ENCODE measurements at places on chromosomes 13 and 19. TPM values are rescaled to one million over a fixed set of nuclear protein-coding genes. Genes with fewer than 3 reads are reported as not detected.

GRCh38 chr19:34096020-34096915 is 76.0 kb upstream of the LSM14A start:
- DNase-seq: no peak

DNA sequence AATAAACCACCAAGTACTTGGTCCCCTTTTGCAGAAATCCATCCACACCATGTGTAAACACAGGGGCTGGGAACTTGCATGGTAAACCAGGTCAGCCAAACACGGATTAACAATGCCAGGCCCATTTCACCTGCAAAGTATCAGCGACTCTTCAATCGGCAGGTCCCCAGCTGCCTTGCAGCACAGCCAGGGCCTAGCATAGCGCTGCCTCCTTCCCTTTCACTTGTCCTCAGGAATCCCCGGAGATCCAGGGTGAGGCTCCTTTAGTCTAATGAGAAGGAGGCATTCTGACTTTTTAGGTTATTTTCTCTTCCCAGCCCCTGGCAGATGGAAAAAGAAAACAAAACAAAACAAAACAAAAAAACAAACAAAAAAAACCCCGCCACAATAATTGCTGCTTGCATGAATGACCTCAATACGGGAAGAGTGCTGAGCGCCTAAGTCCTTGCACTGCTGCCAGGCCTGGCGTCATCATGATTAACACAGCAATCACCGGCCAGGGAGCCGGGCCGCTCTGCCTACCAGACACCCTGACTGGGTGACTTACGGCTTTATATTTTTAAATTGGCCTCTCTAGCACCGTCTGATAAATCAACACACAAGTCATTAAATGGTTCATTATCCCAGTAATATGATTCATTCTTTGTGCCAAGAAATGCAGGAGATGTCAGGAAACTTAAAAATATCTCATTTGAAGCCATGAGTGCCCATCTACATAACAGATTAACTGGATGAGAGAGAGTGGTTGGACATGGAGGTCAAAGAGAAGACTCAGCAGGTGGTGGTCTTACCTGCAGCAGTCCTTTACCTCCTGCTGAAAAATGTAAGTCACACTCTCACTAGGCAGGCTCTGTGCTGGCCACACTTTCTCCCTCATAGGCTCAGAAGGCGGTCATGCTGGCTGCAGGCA is 692.7 kb downstream of the UQCRFS1 start:
- DNase-seq: peak; percentile 93

DNA sequence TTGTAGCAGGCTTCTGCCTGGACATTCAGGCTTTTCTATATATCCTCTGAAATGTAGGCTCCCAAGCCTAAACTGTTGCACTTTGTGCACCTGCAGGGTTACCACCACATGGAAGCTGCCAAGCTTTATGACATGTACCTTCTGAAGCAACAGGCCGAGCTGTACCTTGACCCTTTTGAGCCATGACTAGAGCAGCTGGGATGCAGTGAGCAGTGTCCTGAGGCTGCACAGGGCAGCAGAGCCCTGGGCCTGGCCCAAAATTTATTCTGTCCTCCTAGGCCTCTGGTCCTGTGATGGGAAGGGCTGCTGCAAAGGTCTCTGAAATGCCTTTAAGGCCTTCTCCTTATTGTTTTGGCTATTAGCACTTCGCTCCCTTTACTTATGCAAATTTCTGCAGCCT is 23.5 kb upstream of the CD177 start:
- DNase-seq: no peak

GRCh38 chr19:4649392-4650047 is 10.2 kb downstream of the TNFAIP8L1 start:
- no peak for DNase-seq

DNA sequence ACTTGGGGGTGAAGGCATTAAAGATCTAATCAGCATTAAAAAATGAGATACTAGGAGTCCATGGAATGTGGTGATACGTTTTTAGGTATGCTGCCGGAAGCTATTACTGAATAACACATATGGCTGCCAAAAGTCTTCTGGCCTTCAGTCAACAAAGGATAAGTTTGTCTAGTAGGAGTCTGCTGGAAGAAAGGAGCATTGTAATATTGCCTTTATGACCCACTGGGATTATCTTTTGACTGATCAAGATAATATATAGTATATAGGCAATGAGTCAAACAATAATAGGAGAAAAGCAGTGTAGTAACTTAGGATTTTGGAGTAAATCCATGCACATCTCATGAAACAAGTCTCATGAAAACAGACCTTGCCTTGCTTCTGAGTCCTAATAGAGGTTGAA is 295.4 kb downstream of the SLITRK6 start:
- peak; percentile 42 for DNase-seq

DNA sequence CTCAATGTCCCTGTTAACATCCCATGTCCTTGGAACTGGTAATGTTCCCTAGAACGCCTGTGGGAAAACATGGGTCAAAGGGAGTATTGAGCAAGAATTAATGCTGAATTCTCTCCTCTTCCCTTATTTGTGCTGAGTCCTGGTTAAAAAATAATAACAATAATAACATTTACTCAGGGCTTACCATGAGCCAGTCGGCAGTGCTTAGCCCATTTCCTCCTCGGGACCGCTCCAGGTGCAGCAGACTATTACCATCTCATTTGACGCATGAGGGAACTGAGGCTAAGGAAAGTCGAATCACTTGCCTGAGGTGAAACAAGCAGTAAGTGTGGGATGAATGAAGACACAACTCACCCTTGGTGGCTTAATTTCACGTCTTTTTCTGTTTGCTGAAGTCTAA is 33.6 kb upstream of the SLC15A1 start:
- DNase-seq: no peak

- DNase-seq: no peak
These were observed 4.7 kb downstream of the SLC1A5 start for GRCh38 chr19:46783670-46784069.

GRCh38 chr19:31510635-31511034 is 161.4 kb upstream of the TSHZ3 start:
- no peak for DNase-seq

DNA sequence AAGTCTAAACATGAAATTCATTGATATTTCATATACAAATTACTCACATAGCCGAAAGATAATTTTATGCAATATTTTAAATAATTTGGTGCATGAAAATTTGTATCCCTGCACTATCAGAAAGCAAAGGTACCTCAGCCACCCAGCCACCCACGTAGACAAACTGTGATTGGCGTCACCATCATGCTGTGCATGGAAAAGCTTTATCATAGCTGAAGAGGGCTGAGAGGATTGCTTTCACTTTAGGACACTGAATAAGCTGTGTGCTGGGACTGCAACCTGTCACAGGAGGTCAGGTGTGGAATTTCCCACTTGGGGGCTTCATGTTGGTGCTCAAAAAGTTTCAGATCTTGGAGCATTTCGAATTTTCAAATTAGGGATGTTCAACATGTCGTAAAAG is 96.3 kb downstream of the MYCBP2 start:
- DNase-seq: no peak

DNA sequence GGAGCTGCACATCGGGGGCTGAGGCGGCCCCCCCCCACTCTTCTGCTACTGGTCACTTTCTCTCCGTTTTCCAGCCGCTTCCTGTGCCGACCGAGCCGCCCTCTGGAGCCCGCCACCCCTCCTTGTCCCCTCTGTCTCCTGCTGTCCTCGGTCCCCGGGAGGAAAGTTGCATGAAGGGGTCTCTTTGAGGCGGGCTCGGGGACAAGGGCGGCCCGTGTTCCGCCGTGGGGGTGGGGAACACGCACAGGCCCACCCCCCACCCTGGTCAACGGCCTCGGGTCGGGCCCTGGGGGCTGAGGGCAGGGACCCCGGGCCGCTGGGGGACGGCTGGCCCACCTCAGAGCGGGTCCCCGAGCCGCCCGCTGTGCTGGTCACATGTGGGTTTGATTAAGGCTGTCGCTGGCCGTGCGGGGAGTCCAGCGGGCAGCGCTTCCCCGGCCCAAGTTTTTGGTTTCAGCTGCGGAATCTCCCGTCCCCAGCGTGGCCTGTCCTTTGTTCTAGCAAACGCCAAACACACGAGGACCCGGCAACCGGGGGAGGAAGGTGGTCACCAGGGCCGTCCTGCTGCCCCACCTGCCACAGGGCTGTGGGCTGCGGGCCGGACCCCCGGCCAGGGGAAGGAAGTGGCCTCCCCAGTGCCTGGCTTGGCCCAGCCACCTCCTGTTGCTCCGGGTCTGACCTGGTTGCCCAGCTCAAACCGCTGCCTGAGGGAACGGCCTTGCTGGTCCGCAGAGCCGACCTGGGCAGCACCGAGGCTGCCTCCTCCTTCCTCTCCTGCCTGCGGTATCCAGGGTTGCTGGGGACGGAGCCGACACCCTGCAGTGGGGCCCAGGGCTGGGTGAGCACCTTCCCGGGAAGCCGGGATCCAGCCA is 1.9 kb downstream of the EFNA2 start:
- DNase-seq: no peak

GRCh38 chr13:109436055-109436622 is 350.2 kb downstream of the IRS2 start:
- DNase-seq: no peak

GRCh38 chr19:40217934-40218890 is at the start of gene TTC9B:
Gene TTC9B (minus strand): TSS chr19:40218384. CDS start chr19:40218381, 3 bp downstream.
- peak; percentile 37 for DNase-seq

CPB2 gene
- not detected for total RNA-seq

SPHK2 gene
- 8.6 TPM for total RNA-seq

EXOC3L2 gene
- total RNA-seq: not detected

SLITRK5 gene
- total RNA-seq: 0.16 TPM

CPT1C gene
- not detected for total RNA-seq

APOE gene
- 0.67 TPM for total RNA-seq

PALM3 gene
- not detected for total RNA-seq

Measured in MG63 (cell line).